ENCODE measurements at places on chromosomes 7 and 10.

- DNase-seq: no peak
Observed at GRCh38 chr7:909358-910329, 33.3 kb downstream of the GET4 start.

DNA sequence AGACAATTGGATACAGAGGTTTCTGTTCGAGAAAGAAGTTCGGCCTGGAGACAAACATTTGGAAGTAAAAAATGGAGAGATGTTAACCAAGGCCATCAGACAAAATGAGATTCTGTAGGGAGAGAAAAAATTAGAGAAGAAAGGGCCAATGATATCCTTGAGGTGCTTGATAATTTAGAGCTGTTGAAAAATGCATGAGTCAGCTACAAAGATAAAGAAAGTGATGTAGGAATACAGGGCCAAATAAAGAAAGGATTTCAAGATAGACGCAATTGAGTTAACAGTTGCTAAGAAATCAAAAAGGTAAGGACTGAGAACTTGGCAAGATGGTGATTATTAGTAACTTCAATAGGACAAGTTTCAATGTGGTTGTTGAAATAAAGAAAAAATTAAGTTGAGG is 384.2 kb upstream of the SEMA3A start:
- DNase-seq: no peak

DNA sequence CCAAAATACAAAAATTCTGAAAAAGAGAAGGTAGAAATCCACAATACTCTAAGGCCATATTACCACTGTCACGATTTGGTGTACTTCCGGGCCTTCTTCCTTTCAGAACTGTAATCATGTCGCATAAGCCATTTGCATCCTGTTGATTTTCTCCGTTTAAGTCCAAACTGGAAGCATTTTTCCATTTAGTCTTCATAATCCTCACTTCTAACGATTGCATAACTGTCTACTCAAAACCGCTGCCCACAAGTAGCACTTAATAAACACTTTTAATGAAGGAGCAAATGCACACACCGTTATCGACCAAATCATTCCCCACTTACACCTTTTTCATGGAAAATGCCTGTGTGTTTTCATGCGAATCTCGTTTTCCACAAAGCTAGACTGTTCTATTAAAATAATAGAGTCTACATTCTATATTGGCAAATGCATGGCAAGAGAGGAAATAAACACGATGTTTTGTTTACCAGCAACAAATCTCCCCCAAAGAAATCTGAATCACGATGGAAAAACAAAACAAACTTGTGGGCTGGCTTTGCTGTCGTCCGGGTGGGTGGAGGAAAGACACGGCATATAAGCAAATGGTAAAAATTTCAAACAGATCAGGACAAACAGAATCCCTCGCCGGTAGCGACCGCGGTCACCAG is 1.0 kb downstream of the ATE1 start:
- no peak for DNase-seq

DNA sequence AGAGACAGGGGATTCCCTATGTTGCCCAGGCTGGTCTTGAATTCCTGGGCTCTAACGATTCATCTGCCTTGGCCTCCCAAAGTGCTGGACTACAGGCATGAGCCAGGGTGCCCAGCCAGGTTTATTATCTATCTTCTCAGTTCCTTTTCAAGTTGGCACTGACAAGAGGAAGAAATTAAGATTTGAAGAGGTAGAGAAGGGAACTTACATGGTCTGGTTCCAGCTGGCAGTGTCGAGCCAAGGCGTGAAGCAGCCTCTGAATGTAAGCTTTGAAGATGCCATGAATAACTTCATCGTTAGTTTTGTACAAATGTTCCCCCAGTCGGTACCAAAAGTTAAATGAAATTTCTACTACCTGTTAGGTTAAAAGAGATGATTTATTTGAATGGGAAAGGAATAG is 57.7 kb downstream of the TNPO3 start:
- DNase-seq: no peak

DNA sequence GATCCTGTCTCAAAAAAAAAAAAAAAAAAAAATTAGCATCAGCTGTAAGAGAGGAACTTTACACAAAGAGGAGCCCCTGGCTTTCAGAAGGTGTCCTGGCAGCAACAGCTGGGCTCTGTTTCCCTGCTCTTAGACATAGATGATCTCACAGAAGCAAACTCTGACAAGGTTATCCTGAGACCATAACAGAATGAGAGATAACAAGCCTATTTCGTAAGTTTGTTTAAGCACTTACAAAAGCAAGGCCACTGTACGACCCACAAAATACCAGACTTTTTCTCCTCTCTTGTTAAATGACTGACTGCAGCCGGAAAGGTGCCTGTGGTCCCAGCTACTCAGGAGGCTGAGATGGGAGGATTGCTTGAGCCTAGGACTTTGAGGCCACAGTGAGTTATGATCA is 33.3 kb upstream of the OTUD1 start:
- no peak for DNase-seq

DNA sequence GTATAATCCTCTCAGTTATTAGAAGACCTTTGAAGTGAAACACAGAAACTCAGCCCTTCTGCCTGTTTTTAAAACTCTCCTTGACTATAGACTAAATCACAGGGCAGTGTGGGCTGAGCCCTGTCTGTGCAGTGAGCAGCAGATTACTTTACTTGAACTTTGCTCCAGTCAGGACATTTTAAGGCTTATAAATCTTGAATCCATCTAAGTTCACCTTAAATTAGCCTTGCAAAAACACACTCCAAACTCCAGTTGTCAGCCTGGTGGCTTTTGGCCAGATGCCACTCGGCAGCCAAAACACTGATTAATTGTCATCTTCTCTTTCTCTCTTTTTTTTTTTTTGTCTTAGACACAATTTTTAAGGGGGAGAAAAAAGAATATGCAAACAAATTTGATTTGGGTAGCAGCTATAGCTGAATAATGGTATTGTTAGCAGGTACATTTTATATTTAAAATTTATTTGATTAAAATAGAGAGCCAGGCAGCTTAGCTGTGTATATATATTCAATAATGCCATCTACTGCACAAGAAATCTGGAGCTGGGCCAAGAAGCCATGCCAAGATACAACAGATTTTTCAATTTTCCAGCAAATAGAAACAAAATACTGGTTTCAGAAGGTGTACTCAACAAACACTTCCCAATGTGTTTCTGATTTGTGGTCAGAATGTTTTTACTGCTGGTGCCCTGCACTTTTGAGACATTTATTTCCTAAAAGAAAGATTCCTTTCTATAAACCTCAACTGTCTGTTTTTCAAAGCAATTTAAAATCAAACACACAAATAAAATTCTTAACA is 247.7 kb downstream of the TFEC start:
- DNase-seq: no peak

Data from stimulated activated CD4-positive, alpha-beta T cell treated with anti-CD3 and anti-CD28 coated beads, Interleukin-15, amount 100 ng/mL, for 1 hour (primary cell).